ENCODE measurements at places on chromosomes 2 and 18.

DNA sequence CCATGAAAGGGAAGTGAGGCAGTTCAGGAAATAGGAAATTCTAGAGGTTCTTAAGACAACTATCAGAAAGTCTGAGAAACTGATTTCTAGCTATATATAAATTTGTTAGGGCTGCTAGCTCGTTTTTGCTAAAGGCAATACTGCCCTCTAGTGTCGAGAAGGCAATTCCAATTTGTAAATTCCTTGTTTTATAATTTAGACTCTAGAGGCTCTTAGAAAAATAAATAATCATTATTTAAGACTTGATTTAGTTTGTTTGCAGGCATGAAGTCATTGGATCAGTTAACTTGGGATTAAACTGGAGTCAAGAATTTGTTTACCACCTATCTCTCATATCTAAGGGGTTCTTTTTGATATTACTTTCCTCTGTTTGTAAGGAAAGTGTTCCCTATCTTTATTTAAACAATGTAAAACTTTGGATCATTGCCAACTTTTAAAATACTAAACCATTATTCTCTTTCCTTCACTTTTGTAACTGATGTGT, 66.2 kb downstream of the ACVR2A start:
- peak; percentile 12 for DNase-seq

DNA sequence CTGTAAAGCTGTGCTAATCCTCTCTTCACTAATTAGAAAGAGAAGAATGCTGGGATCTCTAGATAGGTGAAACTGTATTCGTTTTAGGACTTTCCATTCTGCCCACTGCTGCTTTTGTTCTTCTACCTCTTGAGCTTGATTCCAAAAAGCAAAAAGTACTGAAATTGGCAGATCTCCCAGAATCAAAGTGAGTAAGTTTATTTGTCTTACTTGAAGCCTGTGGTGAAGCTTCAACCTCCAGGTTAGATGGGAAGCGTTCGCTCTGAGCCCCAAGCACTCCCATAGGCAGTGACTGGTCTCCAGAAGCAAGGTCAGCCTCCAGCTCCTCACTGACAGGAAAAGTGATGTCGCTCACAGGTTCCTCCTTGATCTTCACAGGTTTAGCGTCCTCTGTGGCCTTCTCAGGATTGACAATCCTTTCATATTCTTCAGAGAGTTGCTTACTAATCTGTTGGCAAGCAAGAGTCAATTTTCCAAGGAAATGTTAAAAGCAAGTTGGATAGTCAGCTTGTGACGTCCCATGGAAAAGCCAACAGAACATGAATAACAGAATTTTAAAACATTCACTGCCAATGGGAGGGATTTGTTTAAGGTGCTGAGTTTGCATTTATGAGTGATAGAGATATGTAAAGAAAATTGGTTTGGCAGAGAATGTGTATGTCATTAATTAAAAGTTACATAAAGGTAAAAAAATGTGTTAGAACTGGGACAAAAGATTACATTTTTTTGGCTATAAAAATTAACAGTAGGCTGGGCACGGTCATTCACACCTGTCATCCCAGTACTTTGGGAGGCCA, 8.1 kb downstream of the SUPT7L start:
- DNase-seq = no peak

- no peak for DNase-seq
These were observed 352.4 kb upstream of the PKDCC start for GRCh38 chr2:41695198-41696113.

- DNase-seq = no peak
These were observed 270.6 kb downstream of the SOCS6 start for GRCh38 chr18:70559446-70559845.

GRCh38 chr18:34977838-34978532, 63.2 kb upstream of the MAPRE2 start:
- DNase-seq = peak; percentile 72
